ENCODE measurements at places on chromosomes 2 and 18. TPM values are rescaled to one million over a fixed set of nuclear protein-coding genes. Genes with fewer than 3 reads are reported as not detected.

SMARCAL1 gene
- polyA plus RNA-seq: 13.9 TPM

HMSD gene
- 10.7 TPM for polyA plus RNA-seq

RAB27B gene
- 0.47 TPM for polyA plus RNA-seq

GCKR gene
- polyA plus RNA-seq: 0.13 TPM

IL1R1 gene
- 2.5 TPM for polyA plus RNA-seq

Data from foreskin keratinocyte (primary cell).